Ureter (tissue), 1 donor: ENCODE measurements at places on chromosomes 2 and 18.

GRCh38 chr2:146385031-146385430 is 1459.8 kb upstream of the ACVR2A start:
- no peak for DNase-seq

DNA sequence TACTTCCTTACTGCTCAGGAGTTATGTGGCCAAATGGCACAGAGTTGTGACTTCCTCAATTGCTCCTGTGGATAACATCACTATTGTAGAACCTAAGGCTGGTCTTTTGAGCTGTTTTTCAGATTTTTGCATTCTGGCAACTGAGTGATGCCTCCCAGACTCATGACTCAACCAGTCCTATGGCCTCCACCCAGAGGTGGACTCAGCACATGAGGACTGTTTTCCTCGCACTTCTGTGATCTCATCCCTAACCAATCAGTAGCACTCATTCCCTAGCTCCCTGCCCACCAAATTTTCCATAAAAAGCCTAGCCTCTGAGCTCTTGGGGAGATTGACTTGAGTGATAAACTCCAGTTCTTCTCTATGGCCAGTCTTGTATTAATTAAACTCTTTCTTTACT is 407.9 kb upstream of the TNP1 start:
- DNase-seq = no peak

DNA sequence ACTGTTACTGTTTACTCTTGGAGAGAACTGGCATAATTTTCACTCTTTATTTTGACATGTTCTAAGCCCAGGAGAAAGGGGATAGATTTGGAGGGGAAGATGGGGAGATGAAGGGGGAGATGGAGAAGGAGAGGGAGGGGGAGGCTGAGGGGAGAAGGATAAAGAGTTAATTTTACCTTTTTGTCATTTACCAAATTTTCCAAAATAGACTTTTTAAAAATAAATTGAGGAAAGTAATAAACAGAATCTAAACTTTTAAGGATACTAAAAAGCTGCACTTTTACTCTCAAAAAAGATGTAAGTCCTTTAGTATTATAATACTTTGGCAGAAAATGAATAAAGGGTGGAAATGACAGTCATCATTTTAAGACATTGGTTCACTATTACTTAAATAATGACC is 12.3 kb downstream of the MMADHC start:
- DNase-seq = no peak

- no peak for DNase-seq
Observed at GRCh38 chr2:30758191-30758651, 49.0 kb downstream of the CAPN13 start.

DNA sequence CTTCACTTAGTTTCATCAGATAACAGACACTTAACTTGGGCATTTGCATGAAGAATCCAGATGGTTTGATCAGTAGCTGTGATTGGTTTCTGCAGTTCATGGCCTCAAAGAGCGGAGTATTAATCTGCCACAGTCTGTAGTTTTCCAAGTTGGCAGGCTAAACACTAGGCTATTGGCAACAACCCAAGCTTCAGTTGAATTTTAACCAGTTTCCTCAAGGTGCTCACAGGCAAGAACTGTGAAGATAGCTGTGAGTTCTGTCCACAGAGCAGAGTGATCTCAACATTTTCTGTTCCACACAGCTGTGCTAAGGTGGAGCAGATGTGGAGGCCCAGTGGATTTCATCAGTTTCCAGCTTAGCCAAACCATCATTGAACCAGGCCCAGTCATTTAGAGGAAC is 469.5 kb upstream of the LINC00305 start:
- no peak for DNase-seq

DNA sequence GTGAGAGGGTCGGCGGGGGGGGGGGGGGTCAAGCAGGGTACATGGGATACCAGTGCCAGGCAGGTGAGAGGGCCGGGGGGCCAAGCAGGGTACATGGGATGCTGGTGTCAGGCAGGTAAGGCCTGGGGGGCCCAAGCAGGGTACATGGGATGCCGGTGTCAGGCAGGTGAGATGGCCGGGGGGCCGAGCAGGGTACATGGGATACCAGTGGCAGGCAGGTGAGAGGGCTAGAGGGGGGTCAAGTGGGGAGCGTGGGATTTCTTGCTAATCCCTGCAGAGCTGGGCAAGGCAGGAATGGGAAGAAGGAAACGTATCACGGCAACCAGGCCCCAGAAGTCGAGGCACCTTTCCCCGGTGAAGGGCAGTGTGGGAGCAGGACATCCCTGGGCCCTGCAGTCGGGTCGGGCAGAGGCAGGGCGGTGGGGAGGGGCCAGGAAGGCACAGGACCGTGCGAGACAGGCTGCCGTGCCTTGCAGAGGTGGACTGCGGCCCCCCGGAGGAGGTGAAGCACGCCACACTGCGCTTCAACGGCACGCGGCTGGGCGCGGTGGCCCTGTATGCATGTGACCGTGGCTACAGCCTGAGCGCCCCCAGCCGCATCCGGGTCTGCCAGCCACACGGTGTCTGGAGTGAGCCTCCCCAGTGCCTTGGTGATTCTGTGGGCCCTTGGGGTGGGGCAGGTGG is 49.3 kb downstream of the MTERF4 start:
- no peak for DNase-seq

- no peak for DNase-seq
Observed at GRCh38 chr2:16496426-16497388, 168.9 kb downstream of the CYRIA start.
